SK-N-DZ (cell line): ENCODE measurements at places on chromosomes 16 and 17.
A peak's percentile ranks its signal among the peaks of the same experiment; 100 is the strongest.

DNA sequence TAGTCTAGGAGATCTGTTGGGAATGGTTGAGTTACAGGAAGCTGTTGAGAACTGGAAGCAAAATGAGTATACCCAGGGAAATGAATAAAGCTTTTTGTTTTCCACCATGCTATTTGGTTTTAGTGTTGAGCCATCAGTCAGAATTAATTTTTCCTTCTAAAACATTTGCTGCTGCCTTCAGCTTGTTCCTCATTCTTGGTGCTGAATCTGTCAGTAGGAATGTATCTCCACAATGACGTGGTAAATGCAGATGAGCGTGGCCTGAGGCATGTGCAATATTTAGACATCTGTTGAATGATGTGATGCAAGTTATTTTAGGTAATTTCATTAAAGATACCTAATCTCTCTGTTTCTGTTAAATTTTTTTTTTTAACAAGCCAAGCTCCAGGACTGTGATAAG is 10.9 kb downstream of the HAPSTR1 start:
- no peak for DNase-seq

DNA sequence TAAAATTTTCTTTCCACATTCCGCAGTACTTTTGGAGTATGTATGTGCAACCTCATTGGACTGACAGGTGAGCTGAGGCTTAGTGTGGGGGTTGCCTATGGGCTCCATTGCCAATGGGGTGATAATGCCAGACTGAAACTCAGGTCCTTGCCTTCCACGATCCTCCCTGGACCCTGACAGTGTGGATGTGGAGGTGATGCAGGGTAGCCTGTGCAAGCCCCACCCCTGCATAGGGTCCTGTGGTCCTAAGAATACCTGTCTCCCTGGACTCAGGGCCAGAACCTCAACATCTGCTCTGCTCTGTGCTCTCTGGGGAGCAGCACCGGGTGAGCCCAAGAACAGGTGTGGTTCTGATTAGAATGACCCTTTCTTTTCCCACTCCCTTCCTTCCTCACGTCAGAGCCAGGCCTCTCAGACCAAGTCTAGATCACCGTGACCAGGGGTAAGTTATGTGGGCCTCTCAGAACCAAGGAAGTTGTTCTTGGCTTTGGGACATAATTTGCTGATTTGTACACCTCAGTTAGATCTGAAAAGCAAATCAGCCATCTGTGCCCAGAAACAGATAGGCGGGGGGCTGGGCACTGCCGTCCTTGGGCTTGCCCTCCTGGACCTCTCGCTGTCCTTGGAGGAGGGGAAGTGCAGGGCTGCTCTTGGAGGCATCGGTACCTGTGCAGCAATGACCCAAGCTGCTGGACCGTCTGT is 8.4 kb upstream of the TNS4 start:
- no peak for DNase-seq

GRCh38 chr16:26830428-26831127 is 236.1 kb upstream of the C16orf82 start:
- no peak for DNase-seq

DNA sequence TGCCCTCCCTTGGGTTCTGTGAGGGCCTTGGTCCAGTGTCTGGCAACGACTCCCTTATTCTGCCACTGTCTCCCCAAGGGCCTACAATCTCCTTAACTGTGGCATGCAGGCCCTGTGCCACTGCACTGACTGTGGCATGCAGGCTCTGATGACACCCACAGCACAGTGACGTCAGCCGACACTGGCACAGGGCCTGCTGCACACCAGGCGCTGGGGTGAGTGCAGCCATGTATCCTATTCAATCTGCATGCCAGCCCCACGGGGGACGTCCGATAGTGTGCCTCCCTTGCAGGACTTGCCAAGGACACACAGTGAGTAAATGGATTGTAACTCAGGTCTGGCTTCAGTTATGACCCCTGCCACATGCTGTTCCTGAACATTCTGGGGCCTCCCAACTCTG is 39.8 kb upstream of the RASD1 start:
- DNase-seq: no peak

DNA sequence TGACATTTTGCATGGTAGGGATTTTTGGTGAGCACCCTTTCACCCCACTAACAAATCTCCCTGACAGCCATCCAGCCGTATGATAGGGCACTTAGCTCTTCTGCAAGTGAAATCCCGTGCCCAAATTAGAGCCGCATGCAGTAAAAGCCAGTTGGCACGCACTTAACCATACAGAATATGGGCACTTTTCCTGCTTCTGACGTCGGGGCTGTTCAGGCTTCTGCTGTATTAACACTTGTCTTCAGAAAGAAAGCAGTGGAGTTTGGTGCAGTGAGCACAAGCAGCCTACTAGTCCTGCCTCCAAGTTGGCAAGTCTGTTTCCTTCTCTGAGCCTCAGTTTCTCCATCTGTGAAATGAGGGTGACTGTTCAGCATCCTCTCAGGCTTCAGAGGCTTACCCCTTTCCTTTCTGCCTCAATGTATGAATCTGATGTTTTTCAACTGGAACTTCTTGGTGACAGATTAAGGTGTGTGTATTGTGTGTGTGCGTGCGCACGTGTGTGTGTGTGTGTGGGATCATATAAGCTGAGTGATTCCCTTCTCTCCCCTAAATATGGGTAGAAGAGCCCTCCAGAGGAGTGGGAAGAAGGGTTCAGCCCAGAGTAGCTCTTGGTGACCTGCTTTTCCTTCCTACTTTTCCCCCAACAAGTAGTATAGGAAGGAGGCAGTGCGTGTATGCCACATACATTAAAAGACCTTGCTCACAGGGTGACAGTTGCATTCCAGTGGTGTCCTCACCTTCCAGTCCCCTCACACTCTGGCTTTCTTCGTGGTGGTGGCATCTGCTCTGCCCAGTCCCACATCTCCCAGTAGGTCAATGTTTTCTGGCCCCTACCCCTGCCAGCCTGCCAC is 19.0 kb downstream of the IGF2BP1 start:
- DNase-seq: no peak

DNA sequence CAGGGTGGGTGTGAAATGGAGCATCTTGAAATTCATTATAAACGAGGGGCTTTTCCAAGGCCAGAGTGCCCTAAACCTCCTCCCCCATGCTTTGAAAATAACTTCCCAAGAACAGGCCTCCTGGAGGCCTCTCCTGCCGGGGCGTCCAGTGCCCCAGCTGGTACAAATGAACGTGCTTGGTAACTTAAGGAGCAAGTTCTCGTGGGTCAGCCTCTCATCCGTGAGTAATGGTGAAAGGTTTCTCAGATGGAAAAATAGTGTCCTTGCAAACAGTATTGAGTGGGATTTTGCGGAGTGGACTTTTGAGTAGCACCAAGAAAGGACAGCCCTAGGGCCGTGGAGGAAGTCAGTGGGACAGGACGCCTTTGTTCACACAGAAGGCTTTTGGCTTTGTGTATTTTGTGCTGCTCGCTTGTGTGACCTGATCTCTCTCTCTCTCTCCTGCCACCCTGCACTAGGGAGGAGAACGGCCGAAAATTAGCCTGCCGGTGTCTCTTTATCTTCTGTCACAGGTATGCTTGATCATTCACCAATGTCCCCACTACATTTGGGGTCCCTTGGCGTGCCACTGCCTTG is 34.6 kb downstream of the CLEC16A start:
- DNase-seq: no peak

GRCh38 chr17:40191237-40192208 is 14.3 kb downstream of the RAPGEFL1 start:
- peak; percentile 76 for DNase-seq

- DNase-seq: no peak
Measured at GRCh38 chr17:66985338-66986237, 21.1 kb downstream of the CACNG4 start.

DNA sequence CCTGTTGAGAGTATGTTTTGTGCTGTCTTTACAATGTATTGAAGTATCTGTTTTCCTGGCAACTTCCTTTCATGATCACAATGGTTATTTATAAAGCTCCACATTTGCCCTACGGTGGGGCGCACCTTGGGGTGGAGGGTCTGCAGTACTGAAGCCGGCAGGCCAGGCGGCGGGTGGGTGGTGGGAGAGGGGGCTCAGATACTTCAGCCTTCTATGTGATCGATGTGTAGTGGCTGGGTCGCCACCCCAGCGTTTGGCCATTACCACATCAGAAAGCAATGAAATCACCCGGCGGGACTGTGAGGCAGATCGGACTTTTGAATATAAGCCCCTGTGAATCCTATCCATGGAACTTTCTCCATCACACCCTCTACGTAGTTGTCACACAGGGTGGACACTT is 196.6 kb downstream of the FOXL1 start:
- no peak for DNase-seq

GRCh38 chr17:33751702-33752065 is 458.6 kb upstream of the ASIC2 start:
- DNase-seq: no peak

DNA sequence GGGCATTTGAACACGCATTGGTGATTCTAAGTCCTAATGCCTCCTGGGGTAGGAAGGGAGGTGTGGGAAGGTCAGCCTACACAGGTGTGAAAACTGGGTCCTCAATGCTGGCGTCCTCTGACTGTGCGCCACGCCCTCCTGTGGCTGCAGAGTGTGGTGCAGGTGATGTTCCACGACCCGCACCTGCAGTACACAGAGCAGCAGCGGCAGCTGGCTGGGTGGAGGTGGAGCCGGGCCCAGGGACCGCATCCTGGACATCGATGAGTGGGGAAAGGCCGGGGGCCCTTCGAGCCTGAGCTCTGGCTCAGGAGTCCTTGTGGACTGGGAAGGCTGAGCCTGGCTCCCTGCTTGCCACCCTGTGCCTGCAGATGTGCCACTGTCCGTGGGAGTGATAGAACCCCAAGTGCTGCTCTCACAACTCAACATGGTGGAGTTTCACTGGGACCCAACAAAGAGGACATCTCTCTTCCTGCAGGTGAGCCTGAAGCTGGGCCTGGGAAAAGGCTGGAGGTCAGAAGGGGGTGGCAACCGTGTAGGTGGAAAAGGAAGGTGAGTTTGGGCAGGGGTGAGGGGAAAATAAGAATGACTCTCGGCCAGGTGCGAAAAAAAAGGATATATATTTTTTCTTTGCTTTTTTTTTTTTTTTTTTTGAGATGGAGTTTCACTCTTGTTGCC is 14.0 kb upstream of the STAC2 start:
- DNase-seq: peak; percentile 57

- DNase-seq: no peak
Measured at GRCh38 chr17:42686520-42687128, 4.3 kb downstream of the CNTNAP1 start.

GRCh38 chr16:68090130-68090529 is 5.0 kb downstream of the NFATC3 start:
- DNase-seq: no peak

DNA sequence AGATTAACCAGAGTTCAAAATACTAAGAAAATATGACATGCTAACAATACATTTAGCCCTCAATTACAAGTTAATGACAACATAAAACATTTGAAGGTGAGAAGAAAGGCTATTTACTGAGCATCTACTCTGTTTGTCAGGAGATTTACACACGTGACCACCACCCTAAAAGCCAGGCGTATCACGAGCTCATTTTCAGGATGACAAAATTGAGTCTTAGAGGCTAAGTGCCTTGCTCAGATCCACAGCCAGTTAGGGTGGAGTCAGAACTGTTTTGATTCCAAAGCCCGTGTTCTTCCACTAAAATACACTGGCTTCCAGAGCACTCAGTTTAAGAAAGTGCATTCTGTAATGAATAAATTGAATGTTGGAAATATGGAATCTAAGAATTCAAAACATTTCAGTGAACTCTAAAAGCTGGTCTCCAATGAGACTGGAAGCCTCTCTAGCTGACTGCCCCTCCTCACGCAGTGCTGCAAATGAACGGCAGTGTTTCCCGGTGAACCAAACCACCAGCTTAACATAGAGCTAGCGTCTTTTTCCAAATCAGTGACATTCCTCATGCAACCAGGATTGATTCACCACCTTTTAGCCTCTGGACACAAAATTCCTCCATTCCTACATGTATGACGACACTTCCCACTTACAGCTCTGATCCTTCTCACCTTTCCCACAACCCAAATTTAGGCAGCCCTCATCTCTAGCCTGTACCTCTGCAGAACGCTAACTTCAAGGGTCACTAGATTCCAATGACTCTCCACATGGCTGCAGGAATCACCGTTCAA is 5.9 kb downstream of the ZDHHC7 start:
- no peak for DNase-seq

- no peak for DNase-seq
Measured at GRCh38 chr17:40139566-40140058, 725 bp upstream of the CASC3 start.

GRCh38 chr16:72299684-72300243 is 127.8 kb upstream of the PMFBP1 start:
- DNase-seq: no peak

GRCh38 chr16:1311738-1312466 is 2.5 kb downstream of the UBE2I start:
- no peak for DNase-seq

DNA sequence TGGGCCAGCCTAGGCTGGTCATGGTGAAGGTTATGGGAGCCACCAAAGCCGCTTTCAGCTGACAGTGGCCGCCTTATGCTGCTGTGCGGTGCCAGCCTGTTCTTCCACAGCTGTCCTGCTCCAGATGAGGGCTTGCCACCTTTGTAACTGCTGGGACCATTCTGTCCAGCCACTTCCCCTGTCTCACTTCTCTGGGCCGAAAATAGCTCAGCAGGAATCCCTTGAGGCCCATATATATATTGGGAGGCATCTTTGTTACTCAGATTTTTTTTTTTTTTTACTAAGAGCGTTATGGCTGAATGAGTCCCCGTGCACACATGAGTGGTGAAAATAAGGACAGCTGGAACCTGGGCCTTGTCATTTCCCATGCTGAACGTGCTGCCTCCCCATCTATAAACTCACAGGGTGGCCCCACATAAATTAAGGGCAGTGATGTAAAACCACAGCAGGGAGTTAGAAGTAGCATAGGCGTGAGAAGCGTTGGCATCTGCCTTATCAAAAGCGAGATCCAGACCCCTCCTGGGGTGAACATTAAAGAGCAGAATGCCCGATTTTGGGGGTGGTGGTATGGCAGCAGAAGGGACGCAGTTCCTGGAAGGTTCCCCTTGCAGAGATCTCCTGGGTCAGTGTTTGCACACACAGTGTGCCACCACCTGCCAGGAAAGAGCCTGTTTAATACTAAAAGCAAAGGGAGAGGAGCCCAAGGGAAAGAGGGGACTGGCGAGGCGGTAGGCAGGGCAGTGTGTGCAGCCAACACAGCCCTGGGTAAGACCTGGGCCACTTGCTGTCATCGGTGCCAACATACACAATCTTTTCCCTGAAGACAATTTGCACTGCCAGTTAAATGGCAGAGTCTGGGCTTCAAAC is 57.8 kb downstream of the USP43 start:
- no peak for DNase-seq

- no peak for DNase-seq
Measured at GRCh38 chr17:83062818-83063671, 16.4 kb upstream of the METRNL start.
